ENCODE measurements at places on chromosomes 2 and 18.

GRCh38 chr2:239459606-239460005, 58.8 kb upstream of the HDAC4 start:
- DNase-seq, result no peak

GRCh38 chr2:235421618-235422017, 72.2 kb upstream of the AGAP1 start:
- DNase-seq, result no peak

GRCh38 chr2:233815861-233816260, 37.7 kb downstream of the MROH2A start:
- no peak for DNase-seq

GRCh38 chr2:161729-162128, 102.1 kb downstream of the SH3YL1 start:
- no peak for DNase-seq

GRCh38 chr2:122210898-122211856, 455.7 kb downstream of the TSN start:
- DNase-seq, result no peak

- peak; percentile 50 for DNase-seq
Measured at GRCh38 chr2:127197475-127198385, 22.4 kb downstream of the CYP27C1 start.

DNA sequence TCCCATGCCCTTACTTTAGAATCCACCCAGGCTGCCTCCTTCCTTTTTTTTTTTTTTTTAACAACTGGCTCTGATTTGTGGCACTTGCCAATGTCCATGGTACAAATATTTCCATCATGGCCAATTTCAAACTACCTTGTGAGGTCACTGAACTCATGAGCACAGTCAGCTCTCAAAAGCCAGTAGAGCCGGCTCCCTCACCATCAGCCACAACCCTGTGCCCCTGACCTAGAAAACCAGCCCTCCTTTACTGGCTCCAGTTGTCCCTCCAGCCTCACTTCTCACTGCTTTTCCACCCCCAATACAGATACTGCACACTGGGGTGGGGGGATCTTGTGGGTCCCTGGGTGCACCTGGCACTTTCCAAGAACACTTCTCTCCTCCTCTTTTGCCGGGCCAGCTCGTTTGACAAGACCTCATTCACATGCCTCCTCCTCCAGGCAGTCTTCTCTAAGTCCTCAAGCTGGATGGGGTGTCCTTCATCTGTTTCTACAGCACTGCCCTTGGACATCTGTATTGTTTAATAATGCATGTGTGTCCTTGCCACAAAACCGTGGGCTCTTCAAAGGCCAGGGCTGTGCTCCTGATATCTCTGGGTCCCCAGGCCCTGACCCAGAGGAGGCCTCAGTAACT, 35.5 kb downstream of the SDC1 start:
- no peak for DNase-seq

GRCh38 chr18:12376034-12376753, 833 bp downstream of the AFG3L2 start:
- DNase-seq, result no peak

GRCh38 chr18:56112013-56112749, 524.2 kb upstream of the TCF4 start:
- DNase-seq, result peak; percentile 75

GRCh38 chr18:59420244-59420643, 61.2 kb upstream of the LMAN1 start:
- DNase-seq, result no peak

DNA sequence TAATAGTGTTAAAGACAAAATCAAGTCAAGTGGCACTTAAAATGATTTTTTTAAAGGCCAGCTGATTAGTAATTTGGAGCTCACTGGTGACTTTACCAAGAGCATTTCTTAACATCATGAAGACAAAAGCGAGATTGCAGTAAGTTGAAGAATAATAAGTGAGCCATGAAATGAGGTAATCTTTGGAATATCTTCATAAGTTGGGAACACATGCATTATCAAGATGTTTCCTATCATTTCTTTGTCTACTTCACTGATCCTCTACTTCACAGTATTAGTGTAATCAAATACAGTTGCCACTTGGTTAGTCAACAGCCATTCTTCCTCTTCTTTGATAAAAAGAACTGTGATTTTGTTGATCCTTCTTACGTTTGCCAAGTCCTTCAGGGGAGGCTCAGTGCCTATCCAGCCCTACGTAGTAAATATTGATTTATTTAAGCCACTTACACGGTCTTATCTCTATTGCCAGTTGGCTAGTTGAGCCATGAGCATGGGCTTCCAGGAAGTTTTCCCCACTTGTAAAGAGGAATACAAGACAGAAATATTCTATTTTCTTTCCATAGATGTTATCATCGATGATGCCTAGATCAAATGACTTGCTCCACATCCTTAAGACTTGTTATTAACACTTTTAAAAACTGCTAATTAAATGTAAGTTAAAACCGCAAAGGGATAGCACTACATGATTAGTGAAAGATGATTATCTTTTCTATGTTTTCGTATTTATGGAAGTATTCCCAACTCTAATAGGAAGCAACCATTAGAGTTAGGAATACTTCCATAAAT, 46.1 kb downstream of the YES1 start:
- no peak for DNase-seq

DNA sequence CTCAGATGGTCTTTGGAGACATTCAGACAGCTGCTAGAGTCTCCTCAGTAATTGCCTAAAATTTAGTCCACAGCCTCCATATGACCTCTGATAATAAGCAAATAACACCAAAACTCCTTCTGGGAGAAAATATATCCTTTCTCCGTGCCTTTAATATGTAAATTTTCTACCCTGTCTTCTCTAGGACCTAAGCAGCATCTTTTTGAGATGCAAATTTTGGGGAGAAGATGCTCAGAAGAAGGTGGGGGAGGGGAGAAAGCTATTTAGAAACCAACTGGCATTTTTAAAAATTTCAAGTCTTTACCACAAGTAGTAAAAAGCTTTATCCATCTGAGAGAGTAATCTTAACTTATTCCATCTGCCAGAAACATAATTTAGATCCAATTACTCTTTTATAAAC, 120.4 kb upstream of the MSH6 start:
- no peak for DNase-seq

DNA sequence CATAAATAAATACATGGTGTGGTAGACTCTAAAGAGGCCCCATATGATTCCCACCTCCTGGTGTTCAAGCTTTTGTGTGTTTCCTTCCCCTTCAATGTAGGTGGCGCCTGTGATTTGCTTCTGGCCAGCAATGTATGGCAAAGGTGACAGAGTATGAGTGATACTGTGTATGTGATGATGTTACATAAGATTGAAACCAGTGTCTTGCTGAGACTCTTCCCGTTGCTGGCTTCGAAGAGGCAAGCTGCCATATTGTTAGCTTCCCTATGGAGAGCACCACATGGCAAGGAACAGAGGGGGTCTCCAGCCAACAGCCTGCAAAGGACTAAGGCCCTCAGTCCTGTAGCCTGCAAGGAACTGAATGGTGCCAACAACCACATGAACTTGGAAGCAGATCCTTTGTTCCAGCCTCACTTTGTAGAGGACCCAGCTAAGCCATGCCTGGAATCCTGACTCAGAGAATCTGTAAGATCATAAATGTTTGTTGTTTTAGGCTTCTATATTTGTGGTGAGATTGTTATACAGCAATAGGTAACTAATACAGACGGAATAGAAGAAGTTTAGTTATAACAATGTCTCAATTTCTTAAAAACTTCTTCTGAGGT, 1.7 kb upstream of the SMAD4 start:
- peak; percentile 50 for DNase-seq

GRCh38 chr2:18740474-18740881, 151.1 kb upstream of the NT5C1B start:
- DNase-seq, result peak; percentile 69

DNA sequence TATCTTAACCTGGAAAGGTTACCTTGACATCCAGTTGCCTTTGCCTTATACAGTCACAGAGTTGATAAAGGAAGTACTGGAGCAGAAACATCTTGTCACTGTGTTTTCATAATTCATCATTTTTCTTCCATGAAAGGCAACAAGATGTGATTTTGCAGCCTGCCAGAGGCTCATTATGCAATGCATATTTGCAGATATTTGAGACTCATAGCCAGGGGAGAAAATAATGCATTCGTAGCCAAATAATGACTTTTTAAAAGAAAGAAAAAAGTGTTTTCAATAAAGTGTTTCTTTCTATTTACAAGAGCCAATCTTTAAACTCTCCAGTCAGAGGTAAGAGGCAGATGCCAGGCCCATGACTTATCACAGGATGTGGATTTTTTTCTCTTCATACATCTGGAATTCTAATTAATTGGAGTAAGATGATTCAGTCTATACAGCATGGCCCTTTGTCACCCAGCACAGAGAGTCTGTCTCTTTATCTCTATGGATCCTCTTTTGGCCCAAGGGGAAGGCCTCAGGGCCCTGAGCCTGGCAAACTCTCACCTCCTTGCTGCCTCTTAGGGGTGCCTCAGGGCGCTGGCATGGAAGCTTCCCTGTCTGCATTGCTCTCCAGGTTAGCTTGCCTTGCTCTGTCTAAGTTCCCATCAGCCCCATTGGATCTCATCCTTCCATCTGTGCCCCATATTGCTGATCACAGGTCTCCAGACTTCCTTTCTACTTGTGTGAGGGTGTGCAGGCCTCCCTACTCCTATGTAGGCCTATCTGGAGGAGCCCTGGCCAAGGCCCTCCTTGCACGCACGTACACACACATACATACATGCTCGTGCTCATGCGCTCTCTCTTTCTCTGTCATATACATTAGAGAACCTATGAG, 247.7 kb downstream of the TPGS2 start:
- DNase-seq, result peak; percentile 75

DNA sequence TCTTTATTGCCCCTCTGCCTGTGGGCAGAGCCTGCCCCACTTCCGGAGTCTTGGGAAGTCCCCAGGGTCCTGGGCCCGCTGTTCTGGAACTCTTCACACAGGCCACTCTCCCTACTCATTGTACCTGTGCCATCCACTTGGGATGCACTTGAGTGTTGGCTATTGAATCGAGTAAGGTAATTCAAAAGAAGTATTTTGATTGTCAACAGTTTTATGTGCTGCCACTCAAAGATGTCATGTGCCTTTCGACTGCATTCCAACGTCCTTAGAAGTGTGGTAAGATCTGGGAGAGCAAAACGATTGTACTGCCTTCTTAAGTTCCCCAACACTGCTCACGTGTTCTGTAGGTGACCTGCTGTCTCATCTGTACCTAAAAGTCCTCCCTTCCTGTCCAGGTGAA, 77.0 kb upstream of the SMIM21 start:
- DNase-seq, result no peak

GRCh38 chr2:171342067-171342413, 91.8 kb downstream of the METTL8 start:
- DNase-seq, result no peak

DNA sequence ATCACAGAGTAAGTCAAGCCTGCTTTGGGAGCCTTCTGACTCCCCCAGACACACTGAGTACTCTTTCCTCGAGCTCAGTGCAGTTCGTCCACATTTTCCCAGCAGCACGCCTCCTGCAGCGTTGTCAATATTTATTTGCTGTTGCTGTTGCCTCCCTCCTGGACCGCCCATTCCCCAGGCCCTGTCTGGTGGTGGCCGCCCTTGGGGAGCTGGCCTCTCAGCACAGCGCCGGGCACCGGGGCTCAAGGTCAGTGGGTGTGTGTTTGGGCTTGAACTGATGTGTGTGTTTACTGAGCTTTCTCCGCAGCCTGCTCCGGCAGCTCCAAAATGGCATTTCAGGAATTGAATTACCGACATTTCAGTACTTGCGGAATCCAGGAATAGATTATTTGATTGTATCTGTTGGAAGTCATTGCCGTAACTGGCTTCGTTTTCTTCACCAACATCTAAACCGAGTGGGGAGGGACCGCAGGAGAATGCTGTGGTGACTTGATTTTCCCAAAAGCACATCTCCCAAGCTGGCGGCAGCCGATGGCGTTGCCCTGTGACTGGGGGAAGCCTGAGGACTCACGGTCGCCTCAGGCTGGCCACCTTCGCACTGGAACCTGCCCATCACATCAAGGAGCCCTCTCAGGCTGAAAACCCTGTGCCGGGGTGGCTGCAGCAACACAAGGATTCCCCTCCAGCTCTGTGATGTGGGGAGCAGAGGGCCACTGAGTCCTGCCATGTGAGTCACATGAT, 66.0 kb downstream of the HPCAL1 start:
- DNase-seq, result no peak

DNA sequence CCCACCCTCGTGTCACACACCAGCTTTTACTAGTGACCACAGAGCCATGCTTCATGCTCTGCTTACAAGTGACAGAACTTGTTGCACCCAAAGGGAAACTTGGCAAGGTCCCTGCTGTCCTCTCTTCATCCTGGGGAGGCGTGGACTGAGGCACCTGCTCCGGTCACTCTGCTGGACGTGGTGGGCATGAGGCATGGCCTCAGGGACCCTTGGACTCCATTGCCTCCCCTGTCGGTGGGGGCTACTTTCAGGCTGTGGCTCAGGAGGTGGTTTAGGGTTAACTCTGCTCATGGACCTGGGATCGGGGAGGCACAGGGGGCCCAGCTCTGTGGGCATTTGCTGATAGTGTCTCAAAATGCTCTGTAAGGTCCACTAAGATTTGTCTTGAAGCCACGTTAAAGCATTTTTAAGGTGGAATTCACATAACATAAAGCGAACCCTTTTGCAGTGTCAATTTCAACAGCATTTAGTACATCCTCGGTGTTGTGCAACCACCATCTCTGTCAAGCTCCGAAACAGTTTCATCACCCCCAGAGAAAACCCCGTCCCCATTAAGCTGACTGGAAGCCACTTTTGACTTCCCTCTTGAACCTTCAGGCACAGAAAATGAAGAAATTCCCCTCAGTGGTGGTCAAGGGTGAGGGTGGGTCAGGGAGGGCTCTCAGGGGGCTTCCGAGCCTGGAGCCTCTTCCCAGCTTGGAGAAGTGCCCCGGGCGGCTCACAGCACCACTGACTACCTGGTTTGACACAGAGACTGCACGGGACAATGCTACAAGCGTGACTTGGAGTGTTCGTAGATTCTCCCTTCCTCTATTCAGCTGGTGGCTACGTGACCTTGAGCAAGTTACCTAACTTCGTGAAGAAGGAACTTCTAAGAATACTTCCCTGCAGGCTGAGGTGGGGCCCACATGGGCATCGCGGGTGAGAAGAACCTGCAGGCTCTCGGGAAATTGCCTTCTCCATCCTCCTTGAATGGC, 100.0 kb upstream of the HDAC4 start:
- no peak for DNase-seq

DNA sequence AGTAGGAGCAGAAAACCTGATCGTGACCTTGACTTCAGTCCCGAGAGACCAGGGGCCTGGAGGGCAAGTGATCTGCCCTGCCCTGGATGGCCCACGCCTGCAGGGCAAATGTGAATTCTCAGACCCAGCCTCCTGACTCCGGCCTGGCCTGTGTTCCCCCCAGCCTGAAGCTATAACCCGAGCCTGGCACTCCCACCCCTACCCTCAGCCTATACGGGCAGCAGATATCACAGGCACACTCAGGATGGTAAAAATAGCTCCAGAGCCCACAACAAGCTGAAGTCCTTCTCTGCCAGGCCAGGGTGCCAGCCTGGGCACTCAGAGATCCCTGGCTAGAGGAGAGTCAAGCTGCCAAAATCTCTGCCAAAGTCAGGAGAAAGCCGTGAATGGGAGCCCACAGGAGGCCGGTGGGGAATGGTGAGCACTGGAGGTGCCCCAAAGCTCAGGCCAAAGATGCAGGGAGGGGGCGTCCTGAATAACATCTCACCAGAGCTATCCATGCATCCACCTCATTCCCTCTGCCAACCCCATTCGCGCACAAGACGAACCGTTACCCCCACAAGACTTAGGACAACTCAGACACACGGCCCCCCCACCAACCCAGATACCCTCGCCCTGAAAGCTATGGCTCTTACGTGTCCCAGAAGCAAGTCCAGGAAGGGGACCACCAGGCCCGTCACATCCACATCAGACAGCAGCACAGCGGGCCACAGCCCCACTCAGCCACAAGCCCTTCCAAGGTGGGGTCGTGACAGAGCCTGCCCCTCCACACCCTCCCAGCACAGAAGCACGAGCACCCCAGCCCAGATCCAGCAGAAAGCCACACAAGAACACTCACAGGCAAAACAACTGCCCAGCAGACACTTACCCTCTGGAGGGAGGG, 144.9 kb downstream of the TNS1 start:
- DNase-seq, result no peak
